ENCODE measurements at places on chromosomes 5 and 9.

- no peak for DNase-seq
These were observed 99.2 kb downstream of the ZNF462 start for GRCh38 chr9:106962122-106962521.

DNA sequence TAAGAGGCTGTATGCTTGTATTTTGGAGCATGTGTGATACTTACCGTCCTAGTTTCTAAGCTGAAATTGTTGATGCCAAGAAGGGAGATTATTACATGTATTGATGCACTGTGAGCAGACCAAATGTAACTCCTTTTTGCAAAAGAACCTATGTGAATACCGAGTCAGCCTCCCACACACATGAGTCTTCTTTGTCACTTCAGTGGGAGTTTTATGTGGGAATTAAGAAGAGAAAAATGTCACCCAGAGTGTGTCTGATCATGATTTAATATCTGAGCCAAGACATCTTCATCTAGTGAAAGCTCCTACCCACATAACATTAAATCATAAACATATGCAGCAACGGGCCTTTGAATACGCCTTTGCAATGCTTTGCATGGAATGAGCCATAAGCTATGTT is 380.3 kb upstream of the ACTBL2 start:
- DNase-seq: no peak

GRCh38 chr5:118678746-118679145 is 309.6 kb downstream of the DTWD2 start:
- no peak for DNase-seq

DNA sequence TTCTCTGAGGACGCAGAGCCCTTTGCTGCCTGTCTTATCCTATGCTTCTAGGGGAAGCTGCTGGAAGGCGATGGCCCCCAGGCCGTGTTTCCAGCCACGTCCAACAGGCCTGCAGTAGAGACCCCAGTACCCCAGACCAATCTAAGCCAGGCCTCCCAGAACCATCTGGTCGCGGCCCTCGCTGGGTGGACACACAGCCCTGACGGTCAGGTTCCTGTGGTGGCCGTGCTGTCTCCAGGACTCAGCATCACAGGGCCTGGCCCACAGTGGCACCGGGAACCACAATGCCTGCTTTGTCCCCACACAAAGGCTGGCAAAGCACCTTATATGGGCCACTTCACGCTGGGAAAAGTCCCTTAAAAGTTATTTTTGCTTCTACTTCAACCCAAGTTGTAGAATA is 44.5 kb downstream of the SEMA4D start:
- DNase-seq: no peak

- DNase-seq: no peak
These were observed 5.2 kb upstream of the ZDHHC11 start for GRCh38 chr5:855771-856530.

- no peak for DNase-seq
These were observed at the start of gene SLC1A3 for GRCh38 chr5:36606428-36607113. SLC1A3 (plus strand) TSS chr5:36606606; CDS start chr5:36608424, 1,818 bp downstream.
